Ascending aorta (tissue), 2 donors: ENCODE measurements at places on chromosomes 16 and 17.

DNA sequence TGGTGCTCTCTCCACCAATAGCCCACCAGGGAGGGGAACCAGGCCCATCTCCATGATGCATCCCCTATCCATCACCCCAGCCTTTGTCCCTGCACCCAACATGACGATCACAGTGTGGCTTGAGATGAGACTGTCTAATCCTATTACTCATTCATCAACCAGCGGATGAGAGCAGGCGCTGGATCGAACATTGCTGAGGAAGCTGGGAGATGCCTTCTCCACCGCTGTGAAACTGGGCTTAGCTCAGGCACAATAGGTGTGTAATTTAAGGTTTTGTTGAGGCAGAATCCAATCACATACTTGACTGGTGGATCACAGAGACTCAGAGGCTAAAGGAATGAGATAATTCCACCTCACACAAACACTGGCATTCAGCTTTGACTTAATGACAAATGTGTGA lies 64.6 kb upstream of the IRX3 start:
- H3K4me1 ChIP-seq: no peaks in the 10 kb centered on the region
- H3K27me3 ChIP-seq: no peaks in the 10 kb centered on the region
- H3K4me3 ChIP-seq: no peak overlapping the region
- DNase-seq: no peak
- no peaks in the 10 kb centered on the region for H3K36me3 ChIP-seq
- H3K27ac ChIP-seq: no peak overlapping the region

- DNase-seq: no peak
- H3K36me3 ChIP-seq: no peaks in the 10 kb centered on the region
- no peak overlapping the region for H3K4me3 ChIP-seq
- H3K27ac ChIP-seq: no peak overlapping the region
Measured at GRCh38 chr17:3221850-3222249, 14.4 kb downstream of the OR1A1 start.

GRCh38 chr16:1261131-1261892 lies 5.4 kb downstream of the TPSD1 start:
- no peaks in the 10 kb centered on the region for H3K36me3 ChIP-seq
- no peaks in the 10 kb centered on the region for H3K27me3 ChIP-seq
- H3K4me1 ChIP-seq: no peaks in the 10 kb centered on the region
- no peak overlapping the region for H3K27ac ChIP-seq
- DNase-seq: no peak
- no peak overlapping the region for H3K4me3 ChIP-seq

DNA sequence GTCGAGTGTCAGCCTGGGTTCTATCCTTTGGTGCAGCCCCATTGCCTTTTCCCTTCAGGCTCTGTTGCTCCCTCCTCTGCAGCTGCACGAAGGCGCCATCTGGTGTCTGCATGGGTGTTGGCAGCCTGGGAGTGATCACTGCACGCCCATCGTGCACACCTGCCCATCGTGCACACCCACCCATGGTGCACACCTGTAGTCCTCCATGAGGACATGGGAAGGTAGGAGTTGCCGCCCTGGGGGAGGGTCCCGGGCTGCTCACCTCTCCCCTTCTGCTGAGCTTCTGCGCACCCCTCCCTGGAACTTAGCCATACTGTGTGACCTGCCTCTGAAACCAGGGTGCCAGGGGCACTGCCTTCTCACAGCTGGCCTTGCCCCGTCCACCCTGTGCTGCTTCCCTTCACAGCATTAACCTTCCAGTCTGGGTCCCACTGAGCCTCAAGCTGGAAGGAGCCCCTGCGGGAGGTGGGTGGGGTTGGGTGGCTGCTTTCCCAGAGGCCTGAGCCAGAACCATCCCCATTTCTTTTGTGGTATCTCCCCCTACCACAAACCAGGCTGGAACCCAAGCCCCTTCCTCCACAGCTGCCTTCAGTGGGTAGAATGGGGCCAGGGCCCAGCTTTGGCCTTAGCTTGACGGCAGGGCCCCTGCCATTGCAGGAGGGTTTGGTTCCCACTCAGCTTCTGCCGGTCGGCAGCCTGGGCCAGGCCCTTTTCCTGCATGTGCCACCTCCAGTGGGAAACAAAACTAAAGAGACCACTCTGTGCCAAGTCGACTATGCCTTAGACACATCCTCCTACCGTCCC lies 2.9 kb downstream of the CTRL start:
- no peak overlapping the region for H3K4me3 ChIP-seq
- no peak overlapping the region for H3K27ac ChIP-seq
- peaks cover 23% of the 10 kb centered on the region for H3K36me3 ChIP-seq
- peaks cover 10% of the 10 kb centered on the region for H3K4me1 ChIP-seq

GRCh38 chr17:28719021-28719433 lies 758 bp upstream of the RPL23A start:
- H3K4me3 ChIP-seq: peak overlapping the region; percentile 82
- peaks cover 30% of the 10 kb centered on the region for H3K36me3 ChIP-seq
- peak overlapping the region; percentile 98 for H3K27ac ChIP-seq
- no peak for DNase-seq
- H3K27me3 ChIP-seq: no peaks in the 10 kb centered on the region

- H3K27ac ChIP-seq: no peak overlapping the region
- no peaks in the 10 kb centered on the region for H3K4me1 ChIP-seq
- peak; percentile 78 for DNase-seq
- H3K27me3 ChIP-seq: no peaks in the 10 kb centered on the region
- no peak overlapping the region for H3K4me3 ChIP-seq
Measured at GRCh38 chr17:59004338-59005111, 102.2 kb downstream of the TRIM37 start.

DNA sequence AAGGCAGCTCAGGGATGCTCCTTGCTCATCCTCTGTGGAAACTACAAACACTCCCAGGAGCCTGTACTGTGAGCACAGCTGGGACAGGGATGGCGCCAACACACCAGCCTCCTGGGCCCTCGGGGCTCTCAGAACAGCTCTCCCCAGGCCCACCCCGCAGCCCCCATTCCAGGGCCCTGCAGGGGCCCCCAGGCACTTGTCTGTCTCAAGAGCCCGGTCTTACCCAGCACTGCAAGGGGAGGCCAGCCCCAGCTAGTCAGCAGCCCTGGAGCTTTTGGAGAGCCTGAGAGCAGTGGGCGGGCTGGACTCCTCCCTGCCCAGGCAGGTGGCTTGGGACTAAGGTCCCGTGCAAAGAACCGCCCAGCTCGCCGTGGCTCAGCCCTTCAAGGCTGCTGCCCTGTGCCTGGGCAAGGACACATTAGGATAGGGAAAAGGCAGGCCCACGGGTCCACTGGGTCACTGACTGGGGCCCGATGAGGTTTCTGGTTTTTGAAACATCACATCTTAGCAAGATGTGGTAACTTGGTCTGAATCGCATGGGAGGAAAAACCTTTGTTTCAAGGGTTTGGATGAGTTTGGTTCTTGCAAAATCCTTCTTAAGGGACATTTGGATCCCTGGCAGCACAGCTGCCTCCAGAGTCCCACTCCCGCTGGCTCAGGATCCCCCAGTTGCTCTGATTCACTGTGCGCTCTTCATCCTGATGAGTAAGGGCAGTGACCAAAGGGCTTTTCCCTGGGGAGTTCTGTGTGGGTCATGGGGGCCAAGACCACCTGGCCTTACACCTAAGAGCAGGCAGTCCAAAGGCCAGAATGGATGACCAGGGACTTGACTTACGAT lies 2.8 kb downstream of the DNASE1L2 start:
- no peak overlapping the region for H3K27ac ChIP-seq
- H3K36me3 ChIP-seq: peaks cover 37% of the 10 kb centered on the region
- no peak for DNase-seq
- H3K4me1 ChIP-seq: peaks cover 8% of the 10 kb centered on the region
- H3K4me3 ChIP-seq: no peak overlapping the region

GRCh38 chr16:1916640-1916990 lies 1.6 kb downstream of the HS3ST6 start:
- H3K27ac ChIP-seq: no peak overlapping the region
- no peaks in the 10 kb centered on the region for H3K4me1 ChIP-seq
- no peak for DNase-seq
- no peak overlapping the region for H3K4me3 ChIP-seq

GRCh38 chr17:49224198-49224996 lies 6.2 kb downstream of the PHOSPHO1 start:
- no peaks in the 10 kb centered on the region for H3K36me3 ChIP-seq
- H3K4me3 ChIP-seq: peak overlapping the region; percentile 30
- H3K27ac ChIP-seq: no peak overlapping the region
- H3K27me3 ChIP-seq: peaks cover 3% of the 10 kb centered on the region
- no peak for DNase-seq
- no peaks in the 10 kb centered on the region for H3K4me1 ChIP-seq

DNA sequence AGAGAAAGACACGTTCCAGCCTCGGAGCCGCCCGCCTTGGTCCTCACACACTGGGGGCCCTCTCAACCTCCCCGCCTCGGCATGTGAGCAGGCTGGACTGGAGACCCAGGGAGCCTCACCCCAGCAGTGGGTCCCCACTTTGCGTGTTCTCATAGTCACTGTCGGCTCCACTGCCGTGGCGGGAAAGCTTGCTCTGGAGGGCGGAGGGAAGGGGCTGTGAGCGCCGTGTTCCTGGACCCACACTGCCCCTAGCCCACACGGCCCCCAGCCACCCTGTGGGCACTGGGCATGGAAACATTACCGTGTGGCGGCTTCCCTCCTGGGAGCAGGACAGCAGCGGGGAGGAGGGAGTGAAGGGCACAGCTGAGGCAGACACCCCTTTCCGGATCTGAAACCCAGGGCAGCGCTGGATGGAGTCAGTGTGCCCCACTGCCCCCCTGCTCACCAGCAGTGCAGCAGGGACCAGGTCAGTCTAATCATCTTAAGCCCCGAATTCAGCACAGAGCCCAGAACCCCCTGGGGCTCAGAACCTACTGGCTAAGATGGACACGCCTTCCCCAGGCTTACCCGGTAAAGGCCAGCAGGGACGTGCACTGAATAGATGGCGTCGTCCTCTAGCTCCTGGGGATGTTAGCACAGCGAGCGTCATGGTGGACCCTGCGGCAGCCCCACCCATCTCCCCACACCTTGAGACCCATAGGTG lies 7.2 kb downstream of the TP53I13 start:
- no peak overlapping the region for H3K4me3 ChIP-seq
- H3K27me3 ChIP-seq: no peaks in the 10 kb centered on the region
